Sigmoid colon (tissue), 7 donors: ENCODE measurements at places on chromosomes 1 and 21. TPM values are rescaled to one million over a fixed set of nuclear protein-coding genes. Genes with fewer than 3 reads are reported as not detected.

- DNase-seq = peak; percentile 75
These were observed 29.0 kb upstream of the SLAMF1 start for GRCh38 chr1:160675641-160676410.

Gene PCAT6
- not detected for total RNA-seq

GRCh38 chr1:172083191-172083590 lies 241.9 kb downstream of the DNM3 start:
- DNase-seq = no peak

- DNase-seq = no peak
These were observed 131.5 kb downstream of the RNF220 start for GRCh38 chr1:44536357-44537209.

DNA sequence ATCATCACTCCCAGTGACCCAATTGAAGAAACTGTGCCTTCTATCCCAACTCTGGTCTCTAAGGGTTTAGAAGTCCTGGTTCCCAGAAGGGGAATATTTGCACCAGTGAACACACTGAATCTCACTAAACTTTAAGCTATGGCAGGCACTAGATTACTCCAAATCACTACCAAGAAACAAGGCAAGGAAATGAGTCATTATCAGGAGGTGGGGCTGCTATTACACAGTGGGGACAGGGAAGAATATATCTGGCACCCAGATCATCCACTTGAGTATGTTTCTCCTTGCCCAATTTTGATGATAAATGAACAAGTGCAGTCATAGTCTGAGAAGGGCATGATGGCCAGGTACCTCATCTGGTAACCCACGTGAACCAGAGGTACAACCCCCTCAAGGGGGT lies 7.0 kb downstream of the MRPL9 start:
- DNase-seq = no peak

Gene FMOD
- total RNA-seq = 46.0 TPM

Gene FCN3
- total RNA-seq = 4.5 TPM

GRCh38 chr1:58258082-58258481 lies 288.4 kb downstream of the OMA1 start:
- DNase-seq = no peak

- DNase-seq = peak; percentile 58
These were observed 16.5 kb upstream of the LHX4 start for GRCh38 chr1:180213401-180214170.

DNA sequence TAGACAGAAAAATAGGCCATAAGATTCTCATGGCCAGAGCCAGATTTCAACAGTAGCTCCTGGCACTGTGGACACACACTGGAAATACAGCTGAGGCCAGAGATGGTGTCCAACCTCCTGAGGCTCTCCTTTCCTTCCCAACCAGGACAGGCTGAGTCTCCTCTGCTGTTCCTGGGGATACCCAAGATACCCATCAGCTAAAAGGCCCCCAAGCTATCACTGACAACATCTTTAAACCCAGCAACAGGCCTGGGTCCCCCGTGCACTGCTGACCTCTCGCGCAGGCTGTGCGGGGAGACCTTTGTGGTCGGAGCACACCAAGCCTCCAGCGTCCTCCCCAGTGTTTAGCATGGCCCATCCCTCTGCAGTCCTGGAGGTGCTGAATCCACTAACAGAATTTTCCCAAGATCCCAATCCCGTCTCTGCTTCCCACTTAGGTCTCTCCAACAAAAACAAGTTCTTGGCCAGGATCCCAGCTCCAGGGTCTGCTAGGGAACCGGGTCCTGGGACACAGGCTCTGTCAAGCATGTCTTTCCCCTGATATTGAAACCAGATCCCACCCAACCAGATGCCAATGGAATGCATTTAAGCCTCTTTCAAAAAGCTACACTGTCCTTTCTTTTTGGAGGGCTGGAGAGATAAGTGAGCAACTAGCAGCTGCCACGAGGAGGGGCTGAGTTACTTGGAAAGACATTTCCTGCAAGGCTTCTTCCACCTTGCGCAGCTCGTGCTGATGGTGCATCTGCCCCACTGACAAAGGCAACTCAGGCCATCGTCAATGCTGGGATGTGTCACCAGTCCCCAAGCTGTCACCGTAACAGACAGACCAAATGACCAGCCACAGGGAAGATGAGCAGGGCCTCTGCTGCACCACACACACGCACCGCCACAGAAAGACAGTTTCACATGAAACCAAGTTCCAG lies 73.2 kb downstream of the BCAR3 start:
- DNase-seq = peak; percentile 54

Gene OLIG1
- total RNA-seq = not detected

- DNase-seq = no peak
These were observed 88.1 kb upstream of the SPATA6 start for GRCh38 chr1:48560116-48560515.

- peak; percentile 97 for DNase-seq
These were observed at the start of gene CAPZB for GRCh38 chr1:19485362-19486187. Gene CAPZB, minus strand, starts transcription at chr1:19485539. Its CDS starts 101 bp downstream, at chr1:19485438.

Gene KLF17
- 0.28 TPM for total RNA-seq

DNA sequence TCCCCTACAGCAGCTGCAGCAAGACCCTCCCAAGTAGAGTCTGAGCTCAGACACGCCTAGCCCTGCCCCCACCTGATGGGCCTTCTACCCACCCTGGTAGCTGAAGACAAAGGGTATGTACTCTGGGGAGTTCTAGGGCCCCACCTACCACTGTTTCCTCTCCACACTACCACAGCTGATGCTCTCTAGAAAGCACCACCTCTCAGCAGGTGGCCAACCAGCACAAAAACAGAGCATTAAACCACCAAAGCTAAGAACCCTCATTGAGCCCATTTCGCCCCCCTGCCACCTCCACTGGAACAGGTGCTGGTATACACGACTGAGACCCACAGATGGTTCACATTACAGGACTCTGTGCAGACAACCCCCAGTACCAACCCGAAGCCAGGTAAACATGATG lies 258.9 kb downstream of the SETD4 start:
- no peak for DNase-seq

DNA sequence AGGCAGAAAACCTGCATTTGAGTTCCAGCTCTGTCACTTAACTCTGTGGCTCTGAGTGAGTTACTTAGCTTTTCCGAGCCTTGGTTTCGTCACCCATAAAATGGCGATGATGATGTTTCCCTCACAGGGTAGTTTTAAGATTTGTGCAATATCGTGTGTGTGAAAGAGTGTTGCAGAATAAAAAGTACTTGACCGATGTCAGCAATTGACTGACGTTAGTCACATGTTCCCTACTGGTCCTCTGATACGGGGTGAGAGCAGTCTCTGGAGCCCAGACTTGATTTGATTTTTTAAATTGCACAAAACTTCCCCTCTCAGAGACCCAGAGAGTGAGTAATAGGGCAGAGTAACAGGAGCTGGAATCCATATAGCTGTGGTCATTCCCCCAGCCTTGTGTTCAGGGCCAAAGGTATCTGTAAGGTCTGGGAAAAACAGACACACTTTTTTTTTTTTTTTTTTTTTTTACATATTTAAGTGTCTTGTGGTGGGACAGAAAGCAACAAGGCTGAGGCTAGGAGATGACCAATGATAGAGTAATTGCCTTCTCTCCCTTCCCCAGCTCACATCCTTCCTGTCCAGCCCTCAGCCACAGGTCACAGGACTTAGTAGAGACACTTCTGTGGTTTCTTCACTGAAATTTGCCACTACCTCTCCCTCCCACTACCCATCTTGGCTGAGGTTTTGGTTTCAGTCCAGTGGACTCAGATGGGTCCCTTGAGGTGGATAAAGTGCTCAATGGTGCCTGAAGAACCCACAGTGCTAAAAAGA lies 2.0 kb downstream of the FCER1G start:
- DNase-seq = peak; percentile 66

Gene RGSL1
- total RNA-seq = not detected

GRCh38 chr1:227735539-227736285 lies 477 bp downstream of the SNAP47 start:
- DNase-seq = no peak

- DNase-seq = no peak
These were observed 47.3 kb downstream of the LYPLAL1 start for GRCh38 chr1:219220945-219221344.

DNA sequence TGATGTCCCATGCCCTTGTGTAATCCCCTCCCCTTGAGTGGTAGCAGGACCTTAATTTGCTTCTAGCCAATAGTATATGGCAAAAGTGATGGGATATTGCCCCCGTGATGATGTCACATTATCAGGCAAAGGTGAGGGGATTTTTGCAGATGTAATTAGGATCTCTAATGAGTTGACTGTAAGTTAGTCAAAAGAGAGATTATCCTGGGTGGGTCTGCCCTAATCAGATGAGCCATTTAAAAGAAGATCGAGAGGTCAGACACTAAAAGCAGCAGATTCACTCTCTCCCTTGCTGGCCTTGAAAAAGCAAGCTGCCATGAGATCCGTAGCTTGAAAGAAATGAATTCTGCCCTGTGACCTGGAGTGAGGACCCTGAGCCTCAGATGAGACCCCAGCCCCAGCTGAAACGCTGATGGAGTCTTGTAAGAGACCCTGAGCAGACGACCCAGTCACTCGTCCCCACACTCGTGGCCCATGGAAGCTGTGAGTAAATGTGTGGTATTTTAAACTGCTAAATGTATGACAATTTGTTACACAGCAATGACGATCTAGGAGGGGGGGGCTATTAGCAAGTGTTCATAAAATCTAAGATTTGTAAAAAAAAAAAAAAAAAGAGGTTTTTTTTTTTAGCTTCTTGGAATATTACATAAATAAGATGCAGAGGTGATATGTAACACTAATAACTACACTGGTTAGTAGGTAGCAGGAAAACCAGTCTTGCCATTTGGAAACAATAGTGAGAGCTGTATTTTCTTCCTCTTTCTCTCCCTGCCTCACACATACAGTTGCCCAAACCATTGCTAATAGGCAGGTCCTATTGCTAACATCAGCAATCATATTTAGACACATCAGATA lies 50.3 kb upstream of the TARBP1 start:
- peak; percentile 38 for DNase-seq

- DNase-seq = no peak
These were observed 69.8 kb downstream of the MEGF6 start for GRCh38 chr1:3541465-3541864.

- no peak for DNase-seq
These were observed 204.7 kb downstream of the MATN1 start for GRCh38 chr1:30518696-30519095.

Gene S100A7A
- total RNA-seq = not detected

DNA sequence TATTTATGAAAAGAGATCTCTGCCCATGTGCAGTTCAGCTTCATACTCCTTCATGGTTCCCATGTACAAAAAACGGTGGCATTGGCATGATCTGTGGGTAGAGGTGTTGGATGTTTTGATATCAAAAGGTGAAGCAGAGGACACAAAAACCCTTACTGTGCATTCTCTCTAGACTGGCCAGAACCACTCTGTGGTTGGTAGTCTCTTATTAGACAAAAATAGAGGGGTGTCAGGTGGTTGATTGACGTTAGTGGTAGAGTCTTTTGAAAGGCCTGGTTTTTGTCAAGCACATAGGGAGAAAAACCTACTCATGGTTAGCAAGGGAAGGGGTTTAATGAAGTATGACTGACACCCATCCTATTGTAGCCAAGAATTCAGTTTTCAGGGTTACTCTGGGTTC lies 400.0 kb upstream of the TMPRSS15 start:
- DNase-seq = no peak

Gene IQGAP3
- not detected for total RNA-seq

Gene ADAMTS1
- total RNA-seq = 104 TPM

DNA sequence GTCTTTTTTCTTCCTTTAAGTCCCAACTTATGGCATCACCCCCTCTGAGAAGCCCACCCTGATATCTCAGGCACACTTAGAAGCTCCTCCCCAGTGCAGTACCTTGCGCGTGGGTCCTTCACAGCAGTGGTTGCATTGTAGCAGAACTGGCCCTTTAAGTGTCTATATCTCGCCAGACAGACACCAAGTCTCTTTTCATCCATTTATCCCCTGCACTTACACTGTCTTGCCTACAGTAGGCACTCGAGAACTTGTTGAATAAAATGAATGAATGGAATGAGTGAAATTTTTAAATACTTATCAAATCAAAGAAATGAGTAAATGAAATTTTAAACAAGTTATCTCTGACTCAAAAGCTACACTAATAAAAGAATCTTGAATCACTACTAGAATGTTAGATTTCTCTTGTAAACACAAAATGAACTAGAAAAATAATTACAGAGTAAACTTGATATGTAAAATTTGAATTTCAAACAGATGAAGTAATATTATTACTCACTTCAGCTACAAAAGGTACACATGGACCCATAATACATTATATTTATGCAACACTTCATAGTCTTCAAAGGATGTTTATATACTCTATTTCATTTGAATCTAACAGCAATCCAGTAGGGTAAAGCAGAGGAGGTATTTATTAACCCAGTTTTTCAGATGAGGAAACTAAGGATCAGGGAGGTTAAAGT lies 54.7 kb upstream of the MAN1A2 start:
- no peak for DNase-seq

DNA sequence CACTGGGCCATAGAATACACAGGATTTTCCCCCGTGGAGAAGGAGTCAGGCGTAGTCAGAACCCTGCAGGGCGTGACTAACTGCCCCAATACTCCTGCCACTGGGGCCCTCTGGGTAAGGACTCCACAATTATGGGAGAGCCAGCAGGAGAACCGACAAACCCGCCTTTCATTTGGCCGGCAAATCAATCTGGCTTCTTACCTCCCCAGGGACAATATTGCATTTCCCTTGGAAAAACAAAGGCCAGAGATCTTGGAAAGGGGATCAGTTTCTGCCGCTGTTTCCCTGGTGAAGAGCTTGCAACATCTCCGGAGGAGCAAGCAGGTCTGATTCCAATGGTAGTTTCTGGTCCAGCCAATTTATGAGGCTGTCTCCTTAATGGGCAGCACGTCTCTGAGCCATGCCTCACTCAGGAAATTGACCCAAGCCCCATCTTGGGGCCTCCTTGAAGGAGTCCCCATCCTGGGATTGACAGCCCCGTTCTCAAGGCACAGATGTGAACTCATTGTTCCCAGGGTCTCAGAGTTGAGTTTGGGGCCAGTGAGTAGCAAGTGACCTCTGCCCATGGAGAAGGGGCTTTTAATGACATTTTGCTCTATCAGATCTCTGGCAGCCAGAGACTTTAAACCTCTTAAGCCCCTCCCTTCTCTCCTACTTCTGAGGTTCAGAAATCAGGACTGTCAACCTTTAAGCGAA lies 4.3 kb downstream of the TRABD2B start:
- DNase-seq = peak; percentile 75

Gene MACO1
- 20.2 TPM for total RNA-seq

DNA sequence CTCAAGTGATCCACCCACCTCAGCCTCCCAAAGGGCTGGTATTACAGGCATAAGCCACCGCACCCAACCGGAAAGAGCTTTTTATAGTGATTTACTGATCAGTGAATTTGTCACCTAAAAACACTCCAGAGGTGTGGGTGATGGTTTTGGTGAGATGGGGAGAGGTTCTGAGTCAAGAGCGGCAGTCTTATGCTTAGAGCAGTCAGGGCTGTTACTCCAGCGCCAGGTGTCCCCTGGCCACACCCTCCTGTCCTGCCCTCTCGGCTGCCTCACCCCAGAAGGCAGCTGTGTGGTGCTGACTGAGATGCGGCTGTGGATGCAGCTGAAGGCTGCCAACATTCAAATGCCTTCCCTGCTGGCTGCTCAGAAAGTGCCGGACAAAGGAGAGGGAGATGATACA lies 94.5 kb upstream of the LPGAT1 start:
- no peak for DNase-seq

Gene CFAP107
- not detected for total RNA-seq

Gene FOXO6
- total RNA-seq = 1.1 TPM

Gene FCAMR
- not detected for total RNA-seq

Gene KDF1
- not detected for total RNA-seq

Gene WNT4
- total RNA-seq = 0.14 TPM
